HFFc6 (cell line): ENCODE measurements at places on chromosomes 16 and 17. TPM values are rescaled to one million over a fixed set of nuclear protein-coding genes. Genes with fewer than 3 reads are reported as not detected.

DNA sequence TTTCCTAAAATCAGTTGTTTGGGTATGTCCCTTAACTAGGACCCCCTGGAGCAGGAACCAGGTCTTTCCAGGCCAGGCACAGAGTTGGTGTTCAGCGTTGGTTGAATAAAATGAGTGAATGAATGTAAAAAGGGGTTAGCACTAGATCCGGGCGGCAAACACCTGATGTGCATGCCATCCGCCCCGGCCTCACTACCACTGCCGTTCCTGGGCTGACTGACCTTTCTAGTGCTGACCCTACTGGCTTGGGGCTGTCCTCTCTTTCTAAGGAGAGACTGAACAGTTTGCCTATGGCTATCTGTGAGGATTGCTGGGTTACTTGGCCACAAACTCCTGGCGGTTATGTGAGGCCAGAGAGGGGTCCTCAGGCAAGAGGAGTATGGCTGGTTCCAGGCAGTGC is 10.1 kb upstream of the PHF12 start:
- no peak for DNase-seq
- no peak overlapping the region for H3K27ac ChIP-seq
- H3K27me3 ChIP-seq: peaks cover 34% of the 10 kb centered on the region
- H3K4me1 ChIP-seq: peaks cover 13% of the 10 kb centered on the region
- no peak overlapping the region for H3K4me3 ChIP-seq
- no peaks in the 10 kb centered on the region for H3K36me3 ChIP-seq

DNA sequence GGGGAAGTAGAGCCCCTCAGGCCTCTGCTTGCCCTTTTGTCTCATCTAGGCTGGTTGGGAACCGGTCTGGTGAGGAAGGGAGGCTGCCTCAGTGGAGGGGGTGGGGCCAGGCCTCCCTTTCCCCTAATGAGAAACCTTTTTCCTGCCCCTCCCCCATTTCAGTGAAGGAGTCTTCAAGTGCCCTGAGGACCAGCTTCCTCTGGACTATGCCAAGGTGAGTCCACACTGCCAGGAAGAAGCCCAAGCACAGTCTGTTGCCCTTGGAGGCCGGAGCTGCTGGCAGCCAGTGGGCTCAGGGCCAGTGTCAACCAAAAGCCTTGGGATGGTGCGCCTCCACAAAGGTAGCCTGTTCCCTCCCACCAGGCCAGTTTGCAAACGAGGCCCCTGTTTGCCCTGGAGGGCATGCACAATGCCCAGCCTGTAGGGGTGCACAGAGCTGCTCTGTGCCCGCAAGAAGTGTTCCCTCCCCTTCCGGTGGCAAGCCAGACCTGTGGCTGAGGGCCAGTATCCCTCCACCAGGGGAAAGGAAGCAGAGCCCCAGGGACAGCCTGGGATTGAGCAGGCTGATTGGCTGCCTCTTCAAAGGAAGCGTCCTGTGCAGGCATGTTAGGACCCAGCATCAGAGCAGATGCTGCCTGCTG is 3.4 kb downstream of the TRAF4 start:
- no peak overlapping the region; the same call in 1 of the 2 replicates for H3K4me3 ChIP-seq
- no peak for DNase-seq
- peaks cover 32% of the 10 kb centered on the region for H3K4me1 ChIP-seq
- H3K27me3 ChIP-seq: peaks cover 26% of the 10 kb centered on the region
- no peak overlapping the region for H3K27ac ChIP-seq

GRCh38 chr17:42535155-42536047 is 640 bp upstream of the NAGLU start:
- H3K27me3 ChIP-seq: no peaks in the 10 kb centered on the region; the same call in 1 of the 2 replicates
- peak overlapping the region; percentile 79 for H3K27ac ChIP-seq
- peaks cover 11% of the 10 kb centered on the region for H3K36me3 ChIP-seq
- no peak for DNase-seq
- H3K4me3 ChIP-seq: peak overlapping the region; percentile 80

GRCh38 chr17:44198721-44199552 is 747 bp downstream of the ATXN7L3 start:
- H3K36me3 ChIP-seq: peaks cover 16% of the 10 kb centered on the region
- peaks cover 4% of the 10 kb centered on the region for H3K27me3 ChIP-seq
- H3K4me3 ChIP-seq: peak overlapping the region; percentile 84
- H3K27ac ChIP-seq: peak overlapping the region; percentile 76
- peak; percentile 17 for DNase-seq
- peaks cover 54% of the 10 kb centered on the region for H3K4me1 ChIP-seq

The TLCD2 gene
- total RNA-seq: 3.0 to 3.9 TPM (median 3.4 TPM) in 3 replicates

The TOM1L1 gene
- 16.4 to 23.9 TPM (median 17.6 TPM) in 3 replicates for total RNA-seq

The TP53TG3B gene
- 0.26 to 0.51 TPM (median 0.37 TPM) in 3 replicates for total RNA-seq

The OR2C1 gene
- not detected in 3 replicates for total RNA-seq

- no peaks in the 10 kb centered on the region for H3K36me3 ChIP-seq
- peaks cover 58% of the 10 kb centered on the region for H3K27me3 ChIP-seq
- no peak overlapping the region for H3K4me3 ChIP-seq
- DNase-seq: no peak
Measured at GRCh38 chr17:4759776-4760236, 11.9 kb upstream of the TM4SF5 start.

GRCh38 chr17:64472564-64472963 is 23.6 kb downstream of the MILR1 start:
- H3K4me3 ChIP-seq: no peak overlapping the region
- peaks cover 2% of the 10 kb centered on the region; the same call in 1 of the 2 replicates for H3K27me3 ChIP-seq
- no peaks in the 10 kb centered on the region for H3K36me3 ChIP-seq
- no peaks in the 10 kb centered on the region for H3K4me1 ChIP-seq

DNA sequence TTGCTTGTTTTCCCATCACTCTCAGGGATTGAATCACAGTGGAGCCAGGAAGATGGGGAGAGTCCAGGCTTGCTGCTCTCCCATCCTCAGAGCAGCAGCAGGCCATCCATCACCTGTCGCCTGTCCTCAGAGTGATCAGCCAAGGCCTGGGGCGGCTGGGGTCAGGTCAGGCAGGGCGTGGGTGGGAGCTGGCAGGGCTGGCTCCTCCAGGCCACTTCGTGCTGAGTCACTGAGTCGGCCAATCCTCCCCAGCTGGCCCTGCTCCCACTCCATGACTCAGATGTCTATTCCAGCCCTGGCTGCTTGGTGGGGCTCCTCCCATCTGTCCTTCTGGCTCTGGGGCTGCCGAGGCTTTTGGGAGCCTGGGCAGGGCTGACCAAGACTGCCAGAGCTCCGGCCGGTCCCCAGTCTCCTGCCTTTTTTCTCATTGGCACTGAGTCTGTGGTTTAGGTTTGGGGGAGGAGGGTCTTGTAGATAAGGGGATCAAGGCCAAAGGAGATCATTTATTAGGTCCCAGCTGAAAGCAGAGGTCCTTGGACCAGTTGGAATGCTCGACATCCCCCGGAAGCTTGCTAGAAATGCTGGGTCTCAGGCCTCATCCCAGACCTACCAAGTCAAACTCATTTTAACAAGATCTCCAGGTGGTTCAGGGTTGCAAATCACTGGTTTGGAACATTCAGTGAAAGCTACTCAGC is 72.7 kb downstream of the ABCC1 start:
- H3K4me1 ChIP-seq: peaks cover 97% of the 10 kb centered on the region
- H3K36me3 ChIP-seq: peaks cover 56% of the 10 kb centered on the region
- H3K27me3 ChIP-seq: no peaks in the 10 kb centered on the region; the same call in 1 of the 2 replicates
- peak overlapping the region; percentile 74 for H3K4me3 ChIP-seq

The SHISA9 gene
- not detected in 3 replicates for total RNA-seq

GRCh38 chr16:27596411-27596810 is 46.5 kb downstream of the KATNIP start:
- H3K27ac ChIP-seq: peak overlapping the region; percentile 38; the same call in 1 of the 2 replicates
- H3K36me3 ChIP-seq: no peaks in the 10 kb centered on the region
- H3K4me1 ChIP-seq: peaks cover 17% of the 10 kb centered on the region; the same call in 1 of the 2 replicates
- H3K4me3 ChIP-seq: no peak overlapping the region
- no peaks in the 10 kb centered on the region; the same call in 1 of the 2 replicates for H3K27me3 ChIP-seq

DNA sequence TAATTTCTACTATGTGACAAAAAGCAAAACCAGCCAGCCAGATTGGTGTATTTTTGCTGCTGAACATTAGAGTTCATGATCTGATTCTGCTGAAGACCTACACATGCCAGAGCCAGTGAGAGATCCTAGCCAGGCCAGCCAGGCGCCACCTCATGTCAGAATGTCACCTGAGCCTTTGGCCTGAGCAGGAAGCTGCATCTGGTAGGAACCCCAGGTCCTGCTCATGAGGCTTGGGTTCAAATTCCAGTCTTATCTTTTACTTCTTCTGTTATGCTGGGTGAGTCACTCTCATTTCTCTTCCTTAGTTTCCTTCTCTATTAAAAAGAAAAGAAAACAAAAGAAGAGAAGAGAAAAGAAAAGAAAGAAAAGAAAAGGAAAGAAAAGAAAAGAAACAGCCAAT is 585.1 kb upstream of the CDH5 start:
- no peak overlapping the region for H3K4me3 ChIP-seq
- H3K27me3 ChIP-seq: peaks cover 2% of the 10 kb centered on the region; the same call in 1 of the 2 replicates
- no peak for DNase-seq

DNA sequence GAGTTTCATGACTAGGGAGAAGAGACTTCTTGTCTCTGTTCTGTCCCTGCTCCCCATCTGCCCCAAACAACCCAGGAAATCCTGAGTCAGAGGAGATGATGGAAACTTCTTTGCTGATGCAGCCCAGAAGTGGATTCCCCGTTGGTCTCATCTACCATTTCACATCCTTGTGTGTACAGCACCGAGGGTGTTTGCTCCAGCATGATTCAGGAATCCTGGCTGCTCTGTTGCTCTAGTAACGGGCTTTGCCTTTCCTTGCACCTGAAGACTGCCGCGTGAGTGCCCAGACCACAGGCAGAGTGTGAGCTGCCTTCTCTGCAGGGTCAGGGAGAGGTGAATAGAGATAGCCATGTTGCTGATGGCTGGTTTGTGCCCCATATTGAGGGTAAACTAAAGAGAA is 408.4 kb downstream of the CPPED1 start:
- H3K27me3 ChIP-seq: no peaks in the 10 kb centered on the region; the same call in 1 of the 2 replicates
- peak; percentile 55 for DNase-seq
- H3K36me3 ChIP-seq: peaks cover 20% of the 10 kb centered on the region
- H3K4me3 ChIP-seq: no peak overlapping the region
- H3K27ac ChIP-seq: peak overlapping the region; percentile 87
- H3K4me1 ChIP-seq: peaks cover 46% of the 10 kb centered on the region

DNA sequence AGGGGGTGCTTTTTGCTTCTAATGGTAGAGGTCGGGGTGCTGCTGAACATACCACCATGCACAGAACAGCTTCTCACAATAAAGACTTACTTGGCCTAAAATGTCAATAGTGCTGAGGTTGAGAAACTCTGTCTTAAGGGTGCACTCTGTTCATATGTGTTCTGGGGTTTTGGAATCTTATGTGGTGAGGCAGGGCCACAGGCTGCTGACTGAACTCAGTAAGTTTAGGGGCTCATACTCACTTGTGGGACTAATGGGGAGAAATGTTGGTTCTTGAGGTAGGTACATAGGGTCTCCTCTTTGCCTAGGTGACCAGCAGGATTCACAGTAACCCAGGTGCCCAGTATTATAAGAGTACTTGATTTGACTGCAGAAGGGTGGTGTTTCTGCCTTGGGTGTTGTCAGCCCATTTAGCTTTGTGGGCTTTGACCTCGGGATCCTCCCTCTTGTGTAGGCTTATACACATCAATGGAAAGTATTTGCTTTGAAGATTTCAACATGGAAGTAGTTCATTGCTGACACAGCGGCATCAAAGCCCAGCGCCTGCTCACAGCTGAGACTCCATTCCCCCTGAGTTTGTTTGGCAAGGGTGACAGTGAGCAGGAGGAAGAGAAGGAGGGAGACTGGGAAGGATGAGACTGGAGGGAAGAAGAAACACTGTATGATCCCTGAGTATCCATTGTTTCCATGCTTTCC is 17.2 kb downstream of the SLC7A6 start:
- peaks cover 40% of the 10 kb centered on the region for H3K36me3 ChIP-seq
- H3K27ac ChIP-seq: peak overlapping the region; percentile 8; the same call in 1 of the 2 replicates
- H3K4me1 ChIP-seq: peaks cover 15% of the 10 kb centered on the region
- no peaks in the 10 kb centered on the region; the same call in 1 of the 2 replicates for H3K27me3 ChIP-seq

The ALOX15B gene
- not detected in 3 replicates for total RNA-seq
